WTC11 (cell line): ENCODE measurements at places on chromosomes 5 and 9.
A peak's percentile ranks its signal among the peaks of the same experiment; 100 is the strongest.

- no peak for DNase-seq
Observed at GRCh38 chr5:154614595-154614994, 136.6 kb upstream of the HAND1 start.

GRCh38 chr5:145991044-145991575 is 54.7 kb downstream of the SH3RF2 start:
- DNase-seq = no peak

GRCh38 chr9:115551396-115551795 is 433.4 kb upstream of the TNC start:
- DNase-seq = no peak

GRCh38 chr9:100084128-100084453 is 14.7 kb downstream of the ERP44 start:
- no peak for DNase-seq

DNA sequence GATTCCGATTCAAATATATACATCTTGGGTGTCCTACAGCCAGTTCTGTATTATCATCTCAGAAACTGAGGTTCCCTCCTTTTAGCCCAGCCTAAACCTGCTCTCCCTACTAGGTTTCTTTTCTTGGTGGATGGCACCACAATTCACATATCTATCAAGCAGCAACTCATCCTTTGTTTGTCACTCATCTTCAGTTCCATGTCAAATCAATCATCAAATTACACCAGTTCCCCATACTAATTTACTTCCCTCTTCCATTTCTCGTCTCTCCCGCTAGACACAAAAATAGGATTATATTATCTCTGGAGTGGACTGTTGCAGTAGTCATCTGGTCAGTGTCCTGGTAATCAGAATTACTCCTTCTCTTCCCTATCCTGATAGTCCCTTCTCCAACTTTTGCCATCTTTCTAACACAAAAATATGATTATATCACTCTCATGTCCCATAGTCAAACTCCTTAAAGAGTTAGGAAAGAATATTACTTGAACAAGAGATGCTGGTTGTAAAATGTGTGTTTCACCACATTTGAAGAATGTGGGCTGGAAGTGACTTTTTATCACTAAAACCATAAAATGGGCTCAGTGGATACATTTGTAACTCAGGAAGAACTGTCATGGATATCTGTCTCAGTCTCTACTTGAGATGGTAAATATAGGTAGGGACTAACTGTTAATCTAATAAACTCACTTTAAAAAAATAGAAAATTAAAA is 69.1 kb upstream of the RICTOR start:
- DNase-seq = no peak

DNA sequence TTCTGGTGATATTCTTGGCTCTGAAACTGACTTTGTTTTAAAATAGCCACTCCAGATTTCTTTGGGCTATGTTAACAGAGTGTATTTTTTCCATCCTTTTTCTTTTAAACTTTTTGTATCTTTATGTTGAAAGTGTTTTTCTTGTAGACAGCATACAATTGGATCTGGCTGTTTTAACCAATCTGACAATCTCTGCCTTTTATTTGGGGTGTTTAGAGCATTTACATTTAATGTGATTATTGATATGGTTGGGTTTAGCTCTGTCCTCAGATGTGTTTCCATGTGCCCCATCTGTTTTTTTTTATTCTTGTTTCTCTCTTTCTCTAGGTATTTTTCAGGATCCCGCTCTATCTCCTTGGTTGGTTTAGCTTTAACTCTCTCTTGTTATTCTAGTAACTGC is 10.7 kb downstream of the SLC6A18 start:
- no peak for DNase-seq

DNA sequence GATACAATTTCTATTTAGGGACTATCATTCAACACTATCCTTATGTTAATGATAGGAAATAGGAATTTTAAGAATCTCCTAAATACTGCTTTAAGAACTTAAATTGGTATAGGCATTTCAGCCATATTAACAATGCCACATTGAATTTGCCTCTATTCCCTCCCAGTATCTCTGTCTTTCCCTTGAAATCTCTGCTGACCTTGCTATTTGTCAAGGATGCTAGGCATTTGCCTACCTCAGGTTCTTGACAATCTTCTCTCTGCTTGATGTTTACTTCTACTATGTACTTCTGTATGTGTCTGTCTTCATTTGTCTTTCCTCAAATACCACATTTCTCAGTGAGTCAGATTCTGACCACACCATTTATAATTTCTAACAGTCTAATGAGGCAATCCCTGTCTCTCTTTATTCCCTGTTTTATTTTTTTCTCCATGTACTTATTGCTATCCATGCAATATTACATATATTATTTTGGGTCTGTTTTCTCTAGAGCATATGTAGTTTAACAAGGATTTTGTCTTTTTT is 1461.4 kb upstream of the CDH9 start:
- DNase-seq = no peak

- no peak for DNase-seq
Observed at GRCh38 chr5:163916376-163916775, 411.0 kb downstream of the MAT2B start.

DNA sequence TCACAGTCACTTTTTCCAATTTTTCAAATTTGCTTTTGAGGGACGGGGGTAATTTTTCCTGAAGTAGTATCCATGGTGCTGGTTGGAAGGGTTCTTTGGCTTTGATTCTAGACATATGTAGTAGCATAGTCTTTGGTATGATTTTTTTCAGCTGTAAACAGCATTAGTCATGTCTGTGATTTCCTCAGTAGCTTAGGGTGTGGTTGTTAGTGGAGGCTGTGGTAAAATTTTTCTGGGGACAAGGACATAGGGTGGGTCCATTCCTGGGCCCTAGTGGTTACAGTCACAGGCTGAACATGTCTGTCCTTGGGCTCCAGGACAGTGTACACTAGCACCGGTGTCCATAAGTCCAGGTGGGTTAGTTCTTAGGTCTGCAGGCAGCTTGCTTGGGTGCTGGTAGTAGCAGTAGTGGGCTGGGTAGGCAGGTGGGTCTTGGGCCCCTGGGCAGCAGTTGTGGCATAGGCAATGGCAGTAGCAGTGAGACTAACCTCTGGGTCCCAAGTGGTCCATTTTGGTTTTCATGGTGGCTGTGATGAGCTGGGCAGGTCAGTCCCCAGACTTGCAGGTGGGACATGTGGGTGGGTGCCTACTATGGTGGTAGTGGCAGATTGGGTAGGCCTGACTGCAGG is 100.0 kb upstream of the CXCL14 start:
- DNase-seq = no peak

- DNase-seq = no peak
Observed at GRCh38 chr5:115475788-115476187, 68.8 kb downstream of the FEM1C start.

- DNase-seq = no peak
Observed at GRCh38 chr9:19405771-19406170, 3.0 kb upstream of the ACER2 start.

- no peak for DNase-seq
Observed at GRCh38 chr9:69944816-69945215, 98.8 kb upstream of the MAMDC2 start.

- peak; percentile 97 for DNase-seq
Observed at GRCh38 chr9:120842685-120843485, at the start of gene PSMD5. TSS of gene PSMD5 (minus strand) at chr9:120842922. CDS start at chr9:120842909, 13 bp downstream.

- no peak for DNase-seq
Observed at GRCh38 chr5:91031402-91031752, 351.7 kb downstream of the ARRDC3 start.

DNA sequence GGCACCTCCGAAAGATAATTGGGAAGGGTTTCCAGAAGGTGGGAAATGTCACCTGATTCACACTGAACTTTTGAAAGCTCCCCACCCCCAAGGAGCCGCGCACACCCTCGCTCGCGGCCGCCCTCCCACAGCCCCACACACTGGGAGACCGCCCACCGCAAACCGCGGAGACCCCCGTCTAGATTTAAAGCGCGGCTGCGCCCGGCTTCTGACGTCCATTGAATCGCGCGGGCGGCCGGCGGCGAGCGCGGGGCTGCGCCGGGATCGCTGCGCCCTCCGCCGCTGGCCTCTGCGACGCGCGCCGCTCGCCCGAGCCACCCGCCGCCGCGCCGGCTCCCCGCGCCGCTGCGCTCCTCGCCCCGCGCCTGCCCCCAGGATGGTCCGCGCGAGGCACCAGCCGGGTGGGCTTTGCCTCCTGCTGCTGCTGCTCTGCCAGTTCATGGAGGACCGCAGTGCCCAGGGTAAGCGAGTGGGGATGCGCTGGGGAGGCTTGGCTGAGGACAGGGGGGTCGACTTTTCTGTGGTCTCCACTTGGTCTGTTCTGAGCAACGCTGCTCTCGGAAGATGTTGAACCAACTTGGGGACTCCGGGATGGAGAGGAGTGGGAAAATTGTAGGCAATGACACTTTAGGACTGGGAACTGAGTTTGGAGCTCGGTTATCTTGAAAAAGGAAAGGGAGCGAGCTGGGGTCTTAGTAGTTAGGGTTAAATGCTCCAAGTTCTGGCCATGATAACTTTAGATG is at the start of gene FST:
FST (plus strand) TSS at position 214 of the 743 bp plus-strand sequence; CDS start at position 377, 163 bp downstream.
- peak; percentile 52 for DNase-seq

DNA sequence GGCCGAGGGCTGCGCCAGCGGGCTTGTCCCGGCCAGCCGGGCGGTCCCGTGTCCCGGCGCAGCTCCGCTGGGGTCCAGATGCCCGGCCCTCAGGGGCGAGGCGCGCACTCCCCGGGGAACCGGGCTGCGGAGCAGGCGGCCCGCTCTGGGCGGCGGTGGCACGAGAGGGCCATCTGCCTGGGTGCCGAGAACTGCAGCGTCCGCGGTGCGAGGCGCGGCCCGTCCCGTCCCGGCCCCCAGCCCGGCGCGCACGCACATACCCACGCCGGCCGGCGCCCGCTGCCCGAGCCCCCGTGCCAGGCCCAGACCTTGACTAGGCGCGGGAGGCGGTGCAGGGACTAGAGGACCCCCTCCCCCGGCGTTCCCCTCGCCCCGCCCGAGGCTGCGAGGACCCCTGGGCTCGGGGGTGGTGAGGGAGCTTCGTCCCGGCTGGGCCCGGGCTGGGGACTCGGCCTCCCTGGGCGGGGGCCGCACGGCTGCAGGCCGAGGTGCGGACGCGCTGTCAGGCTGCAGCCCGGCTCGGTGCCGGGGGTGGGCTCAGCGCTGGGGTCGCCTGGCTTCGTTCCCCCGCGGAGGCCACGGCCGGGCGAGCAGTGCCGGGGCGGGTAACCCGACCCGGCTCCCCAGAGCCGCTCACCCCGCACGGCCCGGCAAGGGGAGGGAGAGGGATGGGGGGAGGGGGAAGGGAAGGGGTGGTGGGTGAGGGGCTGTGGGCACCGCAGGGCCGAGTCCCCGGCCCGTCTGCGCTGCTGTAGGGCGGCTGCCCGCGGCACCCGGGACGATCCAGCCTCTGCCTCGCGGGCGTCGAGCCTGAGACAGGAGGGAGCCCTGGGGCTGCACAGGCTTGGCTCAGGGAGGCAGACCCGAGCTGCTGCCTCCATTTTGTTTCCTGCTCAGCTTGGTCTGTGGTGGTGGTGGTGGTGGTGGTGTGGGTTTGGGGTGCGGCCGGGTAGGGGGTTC is 1.2 kb upstream of the NSD1 start:
- DNase-seq = peak; percentile 59

GRCh38 chr9:78103971-78104433 is 72.4 kb upstream of the GNAQ start:
- DNase-seq = no peak

DNA sequence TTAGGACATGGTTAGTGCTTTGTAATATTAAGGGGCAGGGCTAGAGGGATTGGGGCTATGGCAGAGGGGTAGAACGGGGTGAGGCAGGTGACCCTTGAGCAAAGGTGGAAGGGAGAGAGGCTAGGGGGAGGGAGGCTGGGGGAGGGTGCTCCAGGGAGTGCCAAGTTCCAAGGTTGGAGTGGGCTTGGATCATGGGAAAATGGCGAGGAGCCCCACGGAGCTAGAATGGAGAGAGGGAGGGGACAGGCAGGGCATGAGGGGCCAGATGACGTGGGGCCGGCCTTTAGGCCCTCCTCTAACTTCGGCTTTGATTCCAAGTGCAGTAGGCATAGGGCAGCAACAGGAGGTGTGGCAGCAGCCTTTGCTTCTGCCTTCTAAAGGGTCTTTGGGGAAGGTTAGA is 171.8 kb upstream of the PANK3 start:
- no peak for DNase-seq

DNA sequence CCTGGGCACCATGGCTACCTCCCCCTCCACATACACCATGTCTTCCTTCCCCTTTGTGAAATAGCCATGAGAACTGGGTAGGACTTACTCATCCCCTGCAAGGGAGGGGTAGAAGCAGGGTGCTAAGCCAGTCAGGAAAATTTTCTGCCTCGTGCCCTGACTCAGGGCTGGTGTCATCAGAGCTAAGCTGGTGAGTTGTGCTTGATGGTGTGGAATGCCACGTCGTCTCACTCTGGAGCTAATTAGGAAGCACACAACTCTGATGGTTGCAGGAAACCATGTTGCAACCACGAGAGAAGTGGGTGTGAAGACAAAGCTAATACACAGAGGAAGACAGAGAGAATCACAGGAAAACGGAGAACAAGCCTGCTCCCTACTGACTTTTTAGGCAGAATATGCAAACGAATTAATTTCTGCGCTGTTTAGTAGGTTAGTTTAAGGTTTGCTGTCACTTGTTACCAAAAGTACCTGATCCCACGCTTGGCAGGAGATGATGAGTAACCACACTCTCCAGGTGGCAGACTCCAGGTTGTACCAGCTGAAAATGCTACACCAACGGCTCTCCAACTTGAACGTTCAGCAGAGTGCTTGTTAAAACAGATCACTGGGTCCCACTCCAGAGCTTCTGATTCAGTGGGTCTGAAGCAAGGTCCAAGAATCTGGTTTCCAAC is 54.5 kb downstream of the STK10 start:
- DNase-seq = no peak

- peak; percentile 21 for DNase-seq
Observed at GRCh38 chr9:72597181-72597517, 75.7 kb downstream of the TMC1 start.

- no peak for DNase-seq
Observed at GRCh38 chr9:130029223-130029973, 13.6 kb downstream of the FNBP1 start.

GRCh38 chr9:95753762-95754465 is 121.6 kb upstream of the ERCC6L2 start:
- no peak for DNase-seq

- DNase-seq = no peak
Observed at GRCh38 chr9:20271096-20271495, 351.2 kb downstream of the MLLT3 start.

- DNase-seq = no peak
Observed at GRCh38 chr9:77598524-77598923, 49.6 kb downstream of the GNA14 start.

GRCh38 chr9:80509358-80509757 is 937.6 kb downstream of the TLE4 start:
- no peak for DNase-seq

DNA sequence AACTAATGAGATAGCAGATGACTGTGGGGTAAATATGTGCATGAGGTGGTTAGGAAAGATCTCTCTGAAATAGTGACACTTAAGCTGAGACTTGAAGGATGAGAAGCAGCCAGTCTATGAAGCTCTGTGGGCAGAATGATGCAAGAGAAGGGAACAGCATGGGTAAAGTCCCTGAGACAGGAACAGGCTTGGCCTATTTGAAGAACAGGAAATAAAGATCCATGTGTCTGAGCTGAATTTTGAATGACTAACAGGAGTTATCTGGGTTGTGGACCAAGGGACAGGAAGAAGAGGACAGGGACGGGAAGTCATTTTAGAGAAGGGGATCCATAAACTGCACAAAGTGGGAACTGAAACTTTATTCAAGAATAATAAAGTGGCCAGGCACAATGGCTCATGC is 25.6 kb upstream of the HMGCS1 start:
- DNase-seq = no peak

GRCh38 chr5:137880313-137880712 is 8.9 kb upstream of the PKD2L2 start:
- DNase-seq = no peak
